Effector CD4-positive, alpha-beta T cell (primary cell): ENCODE measurements at places on chromosomes 7 and 10.

- DNase-seq = no peak
Measured at GRCh38 chr10:8389630-8390029, 335.1 kb downstream of the GATA3 start.

DNA sequence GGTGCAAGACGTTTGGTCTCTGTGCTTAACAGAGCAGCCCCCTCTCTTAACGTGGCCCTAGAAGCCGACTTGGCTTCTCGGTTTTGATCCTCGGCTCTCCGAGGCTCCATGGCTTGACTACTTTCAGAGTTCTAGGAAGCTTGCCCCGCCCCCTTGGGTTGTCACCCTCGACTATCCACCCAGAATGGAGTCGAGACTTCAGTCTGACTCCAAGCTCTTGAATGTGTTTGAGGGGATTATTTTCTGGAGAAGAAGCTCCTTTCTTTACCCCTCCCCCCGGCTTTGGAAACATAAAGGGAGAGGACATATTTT, 448 bp downstream of the SEC24C start:
- DNase-seq = peak; percentile 47

DNA sequence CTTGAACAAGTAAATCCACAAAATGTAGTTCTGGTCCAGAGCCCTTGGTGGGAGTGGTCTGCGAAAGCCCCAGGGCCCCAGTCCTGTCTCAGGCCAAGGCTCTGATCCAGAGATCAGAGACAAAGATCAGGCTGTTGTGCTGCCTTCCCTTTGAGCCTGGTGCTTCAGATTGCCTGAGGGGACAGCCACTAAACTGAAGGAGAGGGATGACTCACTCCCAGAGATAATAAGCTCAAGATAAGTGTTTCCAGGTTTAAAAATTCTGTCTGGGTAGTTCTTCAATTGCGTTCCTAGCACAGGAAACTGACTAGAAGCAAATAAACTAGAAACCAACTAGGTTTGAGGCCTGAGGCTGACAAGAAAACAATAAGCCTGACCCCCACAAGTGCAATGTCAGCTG, 190.2 kb downstream of the RAMP3 start:
- no peak for DNase-seq

GRCh38 chr10:20094226-20094976, 278.2 kb downstream of the PLXDC2 start:
- no peak for DNase-seq

GRCh38 chr7:150759479-150759878, 22.3 kb downstream of the GIMAP5 start:
- no peak for DNase-seq

DNA sequence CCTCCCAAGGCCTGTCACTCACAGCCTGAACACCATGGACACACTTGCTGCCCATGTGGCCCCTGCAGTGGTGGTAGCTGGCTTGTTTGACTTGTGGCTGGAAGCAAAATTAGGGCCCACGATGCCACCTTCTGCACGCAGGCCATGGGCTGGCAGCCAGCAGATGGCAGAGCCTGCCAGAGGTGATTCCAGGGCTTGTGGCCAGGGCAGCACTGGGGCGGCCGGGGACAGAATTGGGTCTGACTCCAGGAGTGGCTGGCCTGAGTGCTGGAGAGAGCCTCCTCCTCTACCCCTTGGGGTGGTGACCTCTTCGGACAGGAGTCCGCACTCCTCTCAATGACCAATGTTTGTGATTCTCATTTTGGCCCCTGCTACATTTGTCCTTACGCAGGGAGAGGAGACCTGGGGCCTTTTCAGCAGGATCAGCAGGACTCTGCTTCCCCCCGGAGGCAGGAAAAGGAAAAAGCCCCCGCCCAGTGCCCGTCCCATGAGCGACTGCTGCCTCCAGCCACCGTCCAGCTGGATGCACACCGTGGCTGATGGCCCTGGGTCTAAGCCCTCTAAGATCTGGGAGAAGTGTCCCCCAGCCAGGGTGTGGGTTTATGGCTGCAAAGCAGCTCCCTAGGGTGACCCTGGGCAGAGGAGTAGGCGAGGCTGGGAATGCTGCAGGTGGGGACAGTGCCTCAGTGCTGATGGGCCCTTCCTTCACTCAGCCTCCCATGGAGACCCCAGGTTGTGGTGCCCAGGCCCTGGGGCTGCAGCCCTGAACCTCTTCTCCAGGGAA, 26.5 kb downstream of the DNAJB12 start:
- DNase-seq = no peak

- DNase-seq = no peak
Measured at GRCh38 chr10:75616874-75617478, 185.6 kb downstream of the LRMDA start.
